ENCODE measurements at places on chromosomes 1 and 21.

DNA sequence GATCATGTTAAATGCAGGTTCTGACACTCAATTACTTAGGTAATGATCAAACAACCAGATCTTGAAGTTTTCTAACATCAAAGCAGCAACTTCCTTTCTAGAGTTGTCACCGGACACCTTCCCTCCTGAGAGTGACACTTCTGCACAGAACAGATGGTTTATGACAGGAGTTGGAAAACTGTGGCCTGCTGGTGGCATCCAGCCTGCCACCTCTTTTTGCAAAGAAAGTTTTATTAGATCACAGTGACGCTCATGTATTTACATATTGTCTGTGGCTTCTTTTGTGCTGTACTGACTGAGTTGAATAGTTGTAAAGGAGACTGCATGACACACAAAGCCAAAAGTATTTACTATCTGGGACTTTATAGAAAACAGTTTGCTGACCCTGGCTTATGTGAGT is 28.3 kb downstream of the DDR2 start:
- DNase-seq = no peak

DNA sequence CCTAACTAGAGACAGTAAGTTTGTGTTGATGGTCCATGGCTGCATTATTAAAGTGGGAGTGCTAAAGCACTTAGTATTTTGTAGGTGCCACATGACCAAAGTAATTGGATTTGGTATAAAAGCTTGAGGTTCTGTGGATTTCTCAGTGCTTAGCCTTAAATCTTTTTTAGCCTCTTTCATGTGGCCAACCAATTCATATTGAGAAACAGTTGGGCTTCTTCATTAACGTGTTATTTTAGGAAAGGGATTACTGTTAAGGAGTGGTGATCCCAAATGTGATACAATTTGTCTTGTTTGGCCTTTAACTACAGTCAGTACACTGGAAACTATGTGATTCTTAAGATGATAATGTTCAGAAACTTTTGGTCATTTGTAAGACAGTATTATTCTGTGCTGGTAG is 25.5 kb downstream of the MAN1A2 start:
- DNase-seq = no peak

GRCh38 chr1:211828584-211829342 is 1.8 kb downstream of the LPGAT1 start:
- DNase-seq = no peak

- DNase-seq = no peak
These were observed 90.1 kb upstream of the ZRANB2 start for GRCh38 chr1:71170925-71171324.

- DNase-seq = no peak
These were observed 130.4 kb downstream of the AK5 start for GRCh38 chr1:77412069-77412819.

- DNase-seq = no peak
These were observed 19.9 kb upstream of the DISC1 start for GRCh38 chr1:231606712-231607111.

Data from CD4-positive, alpha-beta T cell treated with Interleukin-17A for 4 hours (primary cell).